ENCODE measurements at places on chromosomes 5 and 9. TPM values are rescaled to one million over a fixed set of nuclear protein-coding genes. Genes with fewer than 3 reads are reported as not detected.

GRCh38 chr5:92659246-92659645 lies 921.8 kb downstream of the NR2F1-AS1 start:
- no peak for DNase-seq

DNA sequence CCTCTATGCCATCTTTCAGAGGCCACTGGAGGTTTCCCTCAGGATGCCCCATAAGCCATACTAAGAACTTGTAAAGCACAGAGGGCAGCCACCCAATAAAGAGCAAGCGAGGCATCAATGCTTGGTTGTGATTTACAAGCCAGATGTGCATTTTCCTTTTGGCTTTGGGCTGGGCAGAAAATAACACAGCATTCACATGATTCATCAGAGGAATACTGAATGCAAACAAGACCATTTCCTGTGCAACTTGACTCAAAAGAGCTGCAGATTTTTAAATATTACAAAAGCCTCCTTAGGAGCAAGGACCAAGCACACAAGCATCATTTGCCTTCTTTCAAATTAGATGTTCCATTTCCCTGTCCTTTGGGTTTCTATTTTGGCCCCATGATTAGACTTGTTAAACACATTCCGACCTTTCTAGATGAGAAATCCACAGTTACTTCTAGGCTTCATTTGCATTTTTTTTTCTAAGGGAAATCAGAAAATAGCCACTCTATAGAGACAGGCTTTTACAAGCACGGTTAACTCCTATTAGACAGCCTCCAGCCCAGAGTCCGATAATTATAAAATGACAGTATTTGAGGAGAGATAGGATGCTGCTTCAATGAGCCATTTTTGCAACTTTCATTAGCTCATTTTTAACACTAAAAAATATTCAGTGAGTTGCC lies 207.8 kb downstream of the SEMA5A start:
- no peak for DNase-seq

PCDHB6 gene
- total RNA-seq: 0.73 TPM

MYMK gene
- not detected for total RNA-seq

IPO11 gene
- total RNA-seq: 40.5 TPM

GRCh38 chr5:102048940-102049339 lies 247.1 kb downstream of the SLCO4C1 start:
- DNase-seq: no peak

- DNase-seq: no peak
Observed at GRCh38 chr5:154977409-154977808, 36.1 kb upstream of the KIF4B start.
